Transverse colon (tissue), 4 donors: ENCODE measurements at places on chromosomes 4 and X.

DNA sequence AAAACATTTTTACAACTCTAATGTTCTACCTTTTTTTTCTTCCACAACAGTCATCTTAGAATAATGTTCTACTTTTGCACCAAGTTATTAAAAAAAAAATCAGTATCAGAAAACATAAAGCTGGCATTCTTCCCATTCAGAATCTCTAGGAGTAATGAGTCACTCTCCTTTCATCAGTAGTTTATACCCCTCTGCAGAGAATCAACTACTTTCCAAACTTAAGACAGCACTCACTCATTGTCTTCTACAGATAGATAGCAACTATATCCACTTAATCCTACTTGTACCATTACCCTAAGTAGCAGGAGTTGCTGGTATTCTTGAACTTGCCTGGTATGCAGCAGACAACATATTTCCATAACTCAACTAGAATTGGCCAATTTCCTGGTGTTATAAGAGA lies 3.2 kb downstream of the TIGD4 start:
- no peak for DNase-seq

GRCh38 chr4:86558797-86559196 lies 35.3 kb upstream of the PTPN13 start:
- no peak for DNase-seq

- no peak for DNase-seq
These were observed 116.8 kb upstream of the UGT8 start for GRCh38 chr4:114481856-114482255.

- no peak for DNase-seq
These were observed 171.1 kb downstream of the PDGFRA start for GRCh38 chr4:54400188-54400587.

GRCh38 chrX:87518504-87518903 lies 902 bp downstream of the KLHL4 start:
- DNase-seq, result no peak
